ENCODE measurements at places on chromosomes 16 and 17. TPM values are rescaled to one million over a fixed set of nuclear protein-coding genes. Genes with fewer than 3 reads are reported as not detected.

ATP6V0A1 gene
- total RNA-seq: 67.1 TPM

KIFC3 gene
- total RNA-seq: 117 TPM

PLD6 gene
- 4.9 TPM for total RNA-seq

CDRT15L2 gene
- total RNA-seq: not detected

HAP1 gene
- 0.47 TPM for total RNA-seq

KCNG4 gene
- not detected for total RNA-seq

PRR15L gene
- total RNA-seq: 12.2 TPM

TEKT5 gene
- 8.0 TPM for total RNA-seq

SOCS1 gene
- total RNA-seq: 6.9 TPM

GSE1 gene
- 49.8 TPM for total RNA-seq

HEATR9 gene
- total RNA-seq: 0.21 TPM

CCL7 gene
- total RNA-seq: not detected

SULT1A2 gene
- total RNA-seq: 2.9 TPM

TK1 gene
- 1.2 TPM for total RNA-seq

PERCC1 gene
- not detected for total RNA-seq

SLC12A3 gene
- not detected for total RNA-seq

KRT24 gene
- total RNA-seq: 0.52 TPM

BRIP1 gene
- 2.0 TPM for total RNA-seq

KRTAP3-1 gene
- not detected for total RNA-seq

MYL4 gene
- not detected for total RNA-seq

KRTAP17-1 gene
- total RNA-seq: not detected

PHOSPHO1 gene
- total RNA-seq: 0.34 TPM

SERPINF2 gene
- 7.1 TPM for total RNA-seq

RNF222 gene
- not detected for total RNA-seq

ASPA gene
- total RNA-seq: 15.3 TPM

HBA2 gene
- 88.0 TPM for total RNA-seq

IL21R gene
- total RNA-seq: 0.60 TPM

CLEC3A gene
- not detected for total RNA-seq

RPL23 gene
- 1,659 TPM for total RNA-seq

ESRP2 gene
- 127 TPM for total RNA-seq

ATP1B2 gene
- 10.0 TPM for total RNA-seq

TNK1 gene
- total RNA-seq: 12.3 TPM

SYNGR3 gene
- total RNA-seq: 0.86 TPM

LRRC46 gene
- 0.31 TPM for total RNA-seq

TOM1L2 gene
- 119 TPM for total RNA-seq

RPUSD1 gene
- 18.7 TPM for total RNA-seq

INCA1 gene
- 1.1 TPM for total RNA-seq

LIMD2 gene
- 13.8 TPM for total RNA-seq

C1QTNF1 gene
- total RNA-seq: 108 TPM

PDF gene
- 15.1 TPM for total RNA-seq

E2F4 gene
- total RNA-seq: 83.0 TPM

TNS4 gene
- total RNA-seq: 53.1 TPM

KCNH4 gene
- 0.99 TPM for total RNA-seq

Measured in ureter (tissue), 1 donor.